HL-60 (cell line): ENCODE measurements at places on chromosomes 7 and 10.

GRCh38 chr7:29888006-29888405, 81.7 kb downstream of the WIPF3 start:
- DNase-seq, result no peak

DNA sequence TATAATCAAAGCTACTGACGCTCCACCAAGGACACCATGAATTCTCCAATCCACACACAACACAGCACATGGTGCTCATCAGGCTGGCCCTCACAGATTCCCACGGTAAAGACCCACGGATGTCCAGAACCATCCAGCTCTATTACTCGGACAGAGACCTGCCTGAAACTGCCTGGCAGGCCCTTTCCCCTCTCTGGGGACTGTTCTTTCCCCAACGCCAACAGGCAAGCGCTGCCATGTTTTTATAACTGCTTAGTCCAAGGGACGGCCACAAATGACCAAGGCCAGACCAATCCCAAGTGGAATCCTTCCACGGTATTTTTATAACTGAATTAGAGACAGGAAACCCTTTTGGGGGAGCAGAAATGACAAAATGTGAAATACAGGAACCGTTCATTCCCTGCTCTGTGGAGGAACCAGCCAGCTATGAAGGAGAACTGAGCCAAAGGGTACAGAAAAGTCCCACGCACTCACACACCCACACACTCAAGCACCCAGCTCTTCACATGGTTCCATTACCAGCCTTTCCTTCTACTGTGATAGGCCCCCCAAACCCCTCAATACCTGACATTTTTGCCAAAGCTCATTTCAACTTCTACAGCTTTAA, 4.1 kb downstream of the PIP4K2A start:
- peak; percentile 17 for DNase-seq

- DNase-seq, result no peak
Measured at GRCh38 chr10:45286980-45287379, 28.4 kb downstream of the OR13A1 start.

DNA sequence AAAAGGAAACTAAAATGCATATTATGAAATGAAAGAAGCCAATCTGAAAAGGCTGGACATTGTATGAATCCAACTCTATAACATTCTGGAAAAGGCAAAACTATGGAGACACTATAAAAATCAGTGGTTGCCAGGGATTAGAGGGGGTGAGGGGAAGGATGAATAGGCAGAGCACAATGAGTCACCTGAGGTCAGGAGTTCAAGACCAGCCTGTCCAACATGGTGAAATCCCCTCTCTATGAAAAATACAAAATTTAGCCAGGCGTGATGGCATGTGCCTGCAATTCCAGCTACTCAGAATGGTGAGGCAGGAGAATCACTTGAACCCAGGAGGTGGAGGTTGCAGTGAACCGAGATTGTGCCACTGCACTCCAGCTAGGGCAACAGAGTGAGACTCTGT, 324.8 kb upstream of the PHYHIPL start:
- no peak for DNase-seq

DNA sequence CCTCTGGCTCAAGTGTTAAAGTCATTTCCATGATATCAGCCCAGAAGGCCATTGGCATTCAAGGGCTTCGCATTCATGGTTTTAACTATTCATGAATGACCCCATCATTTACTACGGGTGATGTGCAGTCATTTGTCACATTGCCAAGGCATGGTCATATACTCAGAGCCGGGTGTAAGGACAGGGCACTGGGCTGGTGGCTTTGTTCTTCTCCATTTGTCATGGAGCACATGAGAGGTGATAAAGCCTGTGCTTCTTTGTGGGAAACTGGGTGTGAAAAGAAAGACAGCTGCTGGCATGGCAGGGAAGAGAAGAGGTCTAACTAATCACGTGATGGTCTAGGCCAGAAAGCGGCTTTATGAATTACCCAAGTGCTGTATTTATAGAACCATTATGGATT, 132.2 kb upstream of the PLXNA4 start:
- DNase-seq, result no peak

- no peak for DNase-seq
Measured at GRCh38 chr7:56040730-56041129, 10.5 kb downstream of the PSPH start.

GRCh38 chr7:1846331-1847065, 176.4 kb downstream of the ELFN1 start:
- DNase-seq, result peak; percentile 55

DNA sequence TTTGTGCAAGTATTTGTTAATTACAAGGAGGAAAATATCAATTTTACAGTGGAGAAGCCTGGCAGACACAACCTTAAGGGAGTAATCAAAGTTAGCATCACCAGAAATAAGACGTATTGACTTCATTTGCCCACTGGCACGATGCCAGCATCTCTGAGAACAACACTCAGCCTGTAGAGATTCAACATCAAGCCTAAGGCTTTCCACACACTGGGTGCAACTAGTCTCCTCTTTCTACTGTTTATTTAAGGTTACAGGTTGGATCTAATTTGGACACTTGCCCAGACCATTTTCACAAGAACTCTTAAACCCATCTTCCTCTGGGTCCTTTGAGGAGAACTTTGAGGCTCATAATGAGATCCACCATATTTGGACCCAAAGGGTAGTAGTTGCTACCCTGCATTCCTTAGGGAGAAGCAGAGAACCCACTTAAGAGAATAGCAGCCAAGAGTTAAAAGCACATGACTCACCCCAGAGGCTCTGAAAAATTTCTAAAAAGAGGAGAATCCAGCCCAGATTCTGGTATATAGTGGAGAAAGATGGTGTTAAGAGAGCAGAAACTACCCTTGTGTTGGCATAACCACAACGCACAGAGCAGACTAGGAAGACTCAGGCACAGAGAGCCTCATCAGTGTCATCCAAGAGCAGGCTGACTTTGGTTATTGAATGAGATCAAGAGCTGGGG, 97.3 kb downstream of the CCDC71L start:
- no peak for DNase-seq

DNA sequence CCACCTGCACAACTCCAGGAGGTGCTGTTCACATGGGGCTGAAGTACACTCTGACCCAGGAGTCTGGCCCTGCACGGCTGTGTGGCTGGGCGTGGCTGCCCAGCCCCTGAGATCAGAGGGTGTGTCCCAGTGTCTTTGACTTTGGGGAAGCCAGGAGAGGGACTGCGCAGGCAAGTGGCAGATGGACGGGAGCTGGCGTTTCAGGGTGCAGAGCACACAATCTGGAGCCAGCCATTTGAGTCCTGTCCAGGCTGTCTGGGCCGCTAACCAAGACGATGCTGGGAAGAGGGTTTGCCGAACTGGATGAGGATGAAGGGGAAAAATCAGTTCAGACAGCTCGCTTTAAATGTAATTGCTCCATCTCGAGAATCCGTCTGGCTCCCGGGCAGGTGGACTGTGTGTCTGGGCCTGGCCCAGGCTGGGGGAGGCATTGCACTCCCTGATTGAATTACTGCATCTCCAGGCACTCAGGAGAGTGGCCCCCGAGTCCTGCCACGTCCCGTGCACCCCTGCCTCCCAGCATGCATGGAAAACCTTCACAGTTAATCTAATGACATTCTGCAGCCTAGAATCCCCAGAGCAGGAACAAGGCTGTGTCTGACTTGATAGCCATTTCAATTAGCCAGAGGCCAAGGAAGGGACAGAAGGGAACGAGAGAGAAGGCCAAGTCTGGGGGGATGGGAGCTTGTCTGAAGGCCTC, 120.8 kb upstream of the NANOS1 start:
- DNase-seq, result no peak

DNA sequence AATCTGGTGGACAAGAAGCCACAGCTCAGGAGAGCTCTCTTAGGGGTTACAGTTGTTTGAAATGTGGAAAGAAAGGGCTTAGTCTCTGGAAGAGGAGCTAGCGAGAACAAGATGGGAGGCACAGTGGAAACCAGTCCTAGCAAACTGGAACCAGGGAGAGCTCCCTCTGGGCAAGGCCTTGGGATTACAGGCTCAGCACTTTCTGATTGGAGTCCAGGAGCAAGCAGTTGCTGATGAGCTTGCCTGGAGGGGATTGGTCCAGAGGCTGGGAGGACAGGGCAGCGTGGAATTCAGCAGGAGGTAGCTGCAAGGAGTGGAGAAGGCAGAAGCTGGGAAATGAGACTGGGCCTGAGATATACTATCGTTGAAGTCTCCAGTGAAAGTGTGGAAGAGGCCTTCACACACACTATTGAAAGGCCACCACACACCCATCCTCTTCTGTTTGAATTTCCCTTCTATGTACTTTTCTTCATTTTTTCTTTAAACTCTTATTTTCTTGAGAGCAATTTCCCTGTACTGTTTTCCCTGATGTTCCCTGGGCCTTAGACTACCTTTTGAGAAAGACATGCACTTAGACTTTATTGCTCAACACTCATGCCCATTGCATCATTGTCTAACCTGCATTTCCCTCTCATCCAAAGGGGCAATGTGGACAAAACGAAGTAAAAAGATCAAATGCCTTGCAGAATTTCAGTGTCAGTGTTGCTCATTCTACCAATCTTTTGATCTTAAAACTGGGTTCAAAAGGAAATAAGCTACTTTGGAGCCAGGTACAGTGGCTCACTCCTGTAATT, 57.8 kb upstream of the LANCL2 start:
- DNase-seq, result peak; percentile 1

DNA sequence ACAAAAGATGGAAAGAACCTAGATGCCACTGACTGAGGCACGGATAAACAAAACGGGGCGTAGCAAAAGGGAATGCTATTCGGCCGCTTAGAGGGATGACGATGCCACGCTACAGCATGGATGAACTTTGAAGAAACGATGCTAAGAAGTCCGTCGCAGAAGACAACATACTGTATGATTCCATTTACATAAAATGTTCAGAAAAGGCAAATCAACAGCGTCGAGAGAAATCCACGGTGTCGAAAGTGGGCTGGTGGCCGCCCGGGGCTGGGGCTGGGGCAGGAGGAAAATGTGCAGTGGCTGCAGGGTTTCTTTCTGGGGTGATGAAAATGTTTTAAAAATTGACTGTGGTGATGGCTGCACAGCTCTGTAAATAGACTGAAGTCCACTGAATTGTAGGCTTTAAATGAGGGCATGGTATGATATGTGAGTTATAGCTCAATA, 24.1 kb downstream of the GNA12 start:
- no peak for DNase-seq

GRCh38 chr10:131656431-131656841, 244.4 kb upstream of the PPP2R2D start:
- no peak for DNase-seq

DNA sequence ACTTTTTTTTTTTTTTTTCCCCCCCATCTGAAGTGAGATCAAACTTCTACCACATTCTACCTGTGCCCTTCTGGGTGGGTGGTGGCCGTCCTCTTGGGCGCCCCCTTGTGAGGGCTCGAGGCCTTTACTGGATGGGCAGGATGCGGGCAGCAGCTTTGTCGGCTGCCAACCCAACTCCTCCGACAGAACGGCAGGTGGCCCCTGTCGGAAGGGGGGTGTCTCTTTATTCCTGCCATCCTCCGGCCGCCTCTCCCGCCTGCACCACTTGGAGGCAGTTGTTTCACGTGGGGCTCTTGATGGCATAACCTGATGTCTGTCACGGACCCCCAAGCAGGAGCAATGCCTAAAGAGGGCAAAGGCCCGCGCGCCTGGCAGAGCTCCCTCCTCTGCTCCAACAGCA, 31.0 kb downstream of the AMZ1 start:
- DNase-seq, result no peak

- DNase-seq, result peak; percentile 64
Measured at GRCh38 chr10:21525367-21526187, at the start of gene SKIDA1. Gene SKIDA1 (minus strand): TSS chr10:21525682. CDS start chr10:21517822, 7,860 bp downstream.

DNA sequence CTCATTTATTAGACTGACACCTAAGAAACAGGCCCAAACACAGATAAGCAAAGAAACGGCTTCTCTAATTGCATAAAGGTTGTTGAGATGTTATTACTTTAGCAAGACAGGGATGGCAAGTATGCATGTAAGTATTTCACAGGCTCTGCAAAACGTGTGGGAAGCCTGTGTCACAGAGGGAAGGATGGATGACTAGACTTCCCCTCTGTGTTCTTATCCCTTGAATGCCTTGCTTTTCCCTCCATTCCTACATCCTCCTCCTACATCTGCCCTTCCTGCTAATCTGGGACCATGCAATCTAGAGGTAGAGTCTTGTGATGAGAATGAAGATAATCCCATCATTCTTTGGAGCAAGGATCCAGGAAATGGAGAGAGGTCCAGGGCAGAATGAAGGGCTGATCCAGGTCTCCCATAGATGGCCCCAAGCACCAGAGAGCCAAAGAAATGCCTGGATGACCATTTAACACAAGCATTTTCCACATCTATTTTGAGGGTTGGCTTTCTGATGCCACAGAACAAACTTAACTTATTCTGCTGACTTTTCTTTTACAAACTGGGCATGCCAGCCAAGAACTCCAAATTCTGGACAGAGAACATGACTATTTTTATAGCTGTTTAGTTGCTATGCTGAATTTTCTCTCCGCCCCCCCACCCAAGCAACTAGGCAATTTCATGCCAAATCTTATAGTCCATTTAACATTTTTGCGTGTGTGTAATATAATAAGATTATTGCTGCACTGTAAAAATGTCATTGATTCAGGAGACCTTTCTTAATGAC, 48.1 kb downstream of the NRP1 start:
- no peak for DNase-seq

DNA sequence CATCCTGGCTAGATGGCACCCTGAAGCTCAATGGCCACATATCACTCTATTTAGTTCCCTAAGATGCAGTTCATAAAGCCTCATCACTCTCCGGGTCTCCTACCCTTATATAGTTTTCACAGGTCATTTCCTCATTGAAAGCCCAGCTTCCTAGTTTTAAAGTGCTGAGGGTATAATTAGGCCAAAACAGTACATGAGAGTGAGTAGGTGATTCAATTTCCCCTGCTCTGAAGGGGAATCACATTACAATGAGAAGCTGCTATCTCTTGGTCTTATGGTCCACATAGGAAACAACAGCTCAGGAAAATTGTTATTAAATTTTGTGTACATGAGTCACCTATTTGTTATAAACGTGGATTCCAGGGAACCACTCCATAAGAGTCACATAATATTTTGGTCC, 162.0 kb downstream of the SEMA3E start:
- no peak for DNase-seq

DNA sequence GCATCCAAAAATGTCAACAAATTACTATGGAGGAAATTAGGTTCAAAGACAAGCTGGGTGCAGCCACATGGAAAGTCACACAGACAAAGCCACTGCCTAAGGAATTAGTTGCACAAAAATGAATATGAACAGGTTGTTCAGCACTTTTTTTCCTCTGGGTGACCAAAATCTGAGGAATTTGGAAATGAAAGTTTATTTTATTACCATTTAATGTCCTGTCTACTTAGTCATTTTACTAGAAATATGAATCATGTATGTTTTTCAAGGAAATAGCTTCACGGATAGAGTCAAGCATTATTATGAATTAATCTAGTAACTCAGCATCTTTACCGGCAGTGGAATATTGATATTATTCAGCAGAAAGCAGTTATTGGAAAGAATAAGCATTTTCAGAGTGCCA, 106.3 kb downstream of the ANK3 start:
- DNase-seq, result no peak

DNA sequence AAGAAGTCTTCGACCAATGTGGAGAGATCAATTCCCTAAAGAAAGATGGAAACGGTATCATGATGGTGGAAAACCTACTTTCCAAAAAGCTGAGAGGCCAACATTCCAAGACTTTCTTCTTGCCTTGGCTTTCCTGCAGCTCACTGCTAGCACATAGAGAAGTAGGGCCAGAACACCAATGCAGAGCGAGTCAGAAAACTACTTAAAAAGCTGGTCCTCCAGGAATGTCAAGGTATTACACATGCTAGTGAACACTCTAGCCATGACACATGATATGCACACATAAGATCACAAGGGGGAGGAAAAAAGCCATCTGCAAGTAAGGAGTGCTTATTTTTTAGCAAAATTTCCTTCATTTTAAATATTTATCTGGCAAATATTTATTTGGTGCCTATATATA, 22.7 kb downstream of the GPAM start:
- no peak for DNase-seq
